Transverse colon (tissue), 4 donors: ENCODE measurements at places on chromosomes 7 and 10. TPM values are rescaled to one million over a fixed set of nuclear protein-coding genes. Genes with fewer than 3 reads are reported as not detected.

MMS19 gene
- total RNA-seq: 116 TPM

DNA sequence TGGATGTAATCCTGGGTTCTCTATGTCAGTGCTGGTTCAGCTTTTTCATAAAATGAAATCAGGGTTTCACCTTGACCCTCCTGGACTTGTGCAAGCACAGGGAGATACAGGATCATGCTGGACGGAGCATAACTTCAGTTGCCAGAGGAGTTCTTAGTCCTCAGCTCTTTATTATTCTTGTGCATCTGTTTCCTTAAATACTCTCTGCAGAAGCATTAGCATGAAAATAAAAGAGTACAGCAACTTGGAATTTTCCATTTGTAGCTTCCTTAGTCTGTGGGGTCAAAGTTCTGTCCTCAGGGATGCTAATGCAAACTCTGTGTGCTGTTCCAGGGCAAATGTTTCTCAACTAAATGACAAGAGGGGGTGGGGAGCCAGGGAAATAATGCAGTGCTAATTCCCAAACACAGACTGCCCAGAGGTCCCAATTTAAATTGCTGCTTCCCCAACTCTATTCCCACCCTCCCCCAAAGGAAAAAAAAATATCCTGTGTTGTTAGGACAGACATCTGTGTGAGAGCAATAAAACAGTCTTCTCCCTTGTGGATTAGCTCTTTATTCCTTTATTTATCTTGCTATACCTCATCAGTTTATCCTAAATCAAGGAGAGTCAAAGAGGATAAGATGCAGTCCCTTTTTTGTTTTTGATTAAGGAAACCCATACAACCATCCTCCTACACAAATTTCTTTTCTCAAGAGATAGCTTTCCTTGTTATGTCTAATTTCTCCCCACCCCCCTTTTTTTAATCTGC, 905.0 kb downstream of the LRMDA start:
- peak; percentile 21 for DNase-seq

DNA sequence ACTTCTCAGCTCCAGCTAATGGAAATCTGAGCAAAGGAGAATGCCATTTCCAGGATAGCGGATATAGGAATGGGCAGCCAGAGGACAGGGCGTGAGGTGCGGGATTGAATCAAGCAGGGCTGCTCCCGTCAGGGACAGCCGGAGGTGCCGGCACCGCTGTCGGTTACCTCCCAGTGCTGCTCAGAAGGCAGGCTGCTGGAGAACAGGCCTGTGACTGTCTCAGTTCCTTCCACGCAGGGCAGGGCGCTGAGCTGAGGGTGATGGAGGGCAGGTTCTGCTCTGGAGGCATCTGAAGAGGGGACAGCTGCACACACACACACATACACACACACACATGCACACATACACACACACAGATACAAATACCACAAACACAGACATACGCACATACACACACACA, 111.1 kb downstream of the DOCK1 start:
- no peak for DNase-seq

DNA sequence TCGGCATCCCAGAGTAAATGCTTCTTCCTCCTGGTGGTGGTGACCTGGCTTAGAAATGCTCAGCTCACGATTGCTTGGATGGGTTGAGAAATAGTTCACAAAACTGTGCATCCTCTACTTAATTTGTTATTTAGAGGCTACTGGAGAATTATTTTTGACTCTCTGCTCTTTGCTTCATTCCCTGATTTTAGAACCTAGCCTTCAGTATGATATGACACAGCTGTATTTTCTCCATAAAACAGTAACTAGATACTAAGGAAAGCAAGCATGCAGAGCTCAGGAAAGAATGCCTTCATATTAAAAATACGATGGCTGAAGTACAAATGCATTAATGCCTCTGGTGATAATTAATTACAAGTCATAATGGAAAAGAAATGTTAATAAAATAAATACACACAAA, 602.0 kb upstream of the COBL start:
- no peak for DNase-seq

- DNase-seq: no peak
Measured at GRCh38 chr10:80468806-80469421, 14.8 kb downstream of the TSPAN14 start.

- no peak for DNase-seq
Measured at GRCh38 chr7:6588566-6588965, 1.3 kb upstream of the INTS15 start.

- DNase-seq: no peak
Measured at GRCh38 chr10:43689007-43689491, 40.4 kb upstream of the ZNF32 start.

- DNase-seq: no peak
Measured at GRCh38 chr10:3452683-3453361, 280.2 kb upstream of the PITRM1 start.

DNA sequence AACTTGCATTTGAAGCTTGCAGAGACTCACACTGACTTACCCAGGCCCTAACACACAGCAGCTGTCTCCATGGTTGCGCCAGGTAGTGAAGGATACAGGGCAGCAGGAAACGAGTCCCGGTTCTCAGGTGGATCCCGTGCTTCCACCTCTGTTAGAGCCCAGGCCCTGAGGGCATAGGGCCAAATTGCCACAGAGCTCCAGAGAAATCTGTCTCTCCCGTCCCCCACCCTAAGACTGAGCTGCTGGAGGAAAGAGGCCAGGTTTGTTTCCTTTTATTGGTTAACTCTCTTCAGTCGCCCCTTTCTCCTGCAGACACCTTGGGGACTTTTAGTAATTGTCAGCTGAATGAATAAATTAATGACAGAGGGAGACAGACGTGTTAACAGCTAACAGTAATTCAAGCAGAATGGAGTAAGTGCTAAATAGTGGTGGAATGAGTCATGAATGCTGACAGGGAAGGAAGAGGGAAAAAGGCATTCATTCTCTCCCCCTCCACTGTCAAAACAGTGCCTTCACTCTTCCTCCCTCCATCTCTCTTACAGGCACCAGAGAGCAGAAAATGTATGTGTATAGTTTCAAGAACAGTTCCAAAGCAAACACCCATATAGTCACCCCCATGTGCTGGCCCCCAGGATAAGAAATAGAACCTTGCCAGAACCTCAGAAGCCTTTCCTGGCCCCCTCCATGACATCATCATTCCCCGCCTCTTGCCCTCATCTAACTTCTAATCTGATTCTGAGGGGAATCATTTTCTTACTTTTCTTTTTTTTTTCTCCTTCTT, 16.8 kb upstream of the DLG5 start:
- no peak for DNase-seq
